ENCODE measurements at places on chromosomes 7 and 10.

- DNase-seq: no peak
Measured at GRCh38 chr10:79094412-79095175, 25.8 kb downstream of the ZMIZ1 start.

DNA sequence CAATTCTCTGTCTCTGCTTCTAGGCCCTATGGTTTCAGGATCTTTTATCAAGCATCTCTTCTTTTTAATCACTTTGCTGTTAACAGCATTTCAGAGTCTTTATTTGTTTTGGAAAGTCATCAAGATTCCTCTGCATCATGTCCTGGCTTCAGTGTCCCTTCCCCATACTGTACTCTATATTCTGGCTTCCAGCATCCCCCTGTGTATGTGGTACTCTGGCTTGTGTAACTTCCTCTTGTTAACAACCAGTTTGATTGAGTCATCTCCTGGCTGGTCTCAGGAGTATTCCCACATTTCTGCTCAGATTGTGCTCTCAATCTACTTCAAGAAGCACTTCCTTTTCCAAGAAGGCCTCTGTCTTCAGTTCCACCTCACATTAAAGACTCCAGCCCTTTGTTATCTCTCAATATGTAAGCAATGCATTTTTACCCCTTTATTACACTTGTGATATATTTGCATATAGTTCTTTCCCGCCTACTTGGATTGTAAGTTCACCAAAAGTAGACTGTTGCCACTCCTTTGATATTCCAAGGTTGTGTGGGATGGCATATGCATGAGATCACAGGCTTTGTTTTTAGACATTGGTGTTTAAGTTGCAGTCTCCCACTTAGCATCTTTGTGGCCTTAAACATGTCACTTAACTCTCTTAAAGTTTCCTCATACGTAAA is 15.1 kb upstream of the ATE1 start:
- no peak for DNase-seq

GRCh38 chr7:17743316-17743715 is 197.0 kb downstream of the SNX13 start:
- DNase-seq: no peak

GRCh38 chr10:89679986-89680385 is 21.4 kb upstream of the KIF20B start:
- no peak for DNase-seq

GRCh38 chr7:107228291-107228690 is 59.5 kb downstream of the HBP1 start:
- DNase-seq: no peak

DNA sequence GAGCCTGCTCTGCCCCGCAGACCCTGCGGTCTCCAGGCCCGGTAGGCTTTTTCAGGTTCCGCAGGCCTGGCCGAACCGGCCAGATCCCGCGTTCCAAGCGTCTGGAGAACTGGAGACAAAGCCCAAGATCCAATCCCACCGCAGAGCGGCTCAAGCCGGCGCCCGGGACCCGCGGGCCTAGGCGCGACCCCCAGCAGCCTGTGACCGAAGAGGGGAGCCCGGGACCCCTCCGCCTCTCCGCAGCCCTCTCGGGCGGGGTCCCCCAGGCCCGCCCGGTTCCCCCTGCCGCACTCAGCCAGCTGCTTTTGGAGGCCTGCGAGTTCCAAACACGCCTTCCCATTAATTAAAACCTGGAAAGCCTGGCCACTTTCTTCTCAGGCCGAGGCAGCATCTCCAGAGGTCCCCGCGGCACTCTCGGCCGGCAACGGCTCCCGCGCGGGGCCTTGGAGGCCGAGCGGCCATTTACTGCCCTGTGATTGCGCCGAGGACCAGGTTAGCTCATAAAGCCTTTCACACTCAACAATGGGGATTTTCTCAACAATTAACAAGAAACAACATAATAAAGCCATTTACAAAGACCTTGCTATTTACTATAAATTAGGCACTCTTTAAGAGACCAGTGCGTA is 16.7 kb downstream of the SKIDA1 start:
- no peak for DNase-seq

- peak; percentile 78 for DNase-seq
Measured at GRCh38 chr7:132398253-132398925, 177.9 kb downstream of the PLXNA4 start.

- DNase-seq: peak; percentile 17
Measured at GRCh38 chr7:99579956-99580777, 17.9 kb upstream of the TMEM225B start.

DNA sequence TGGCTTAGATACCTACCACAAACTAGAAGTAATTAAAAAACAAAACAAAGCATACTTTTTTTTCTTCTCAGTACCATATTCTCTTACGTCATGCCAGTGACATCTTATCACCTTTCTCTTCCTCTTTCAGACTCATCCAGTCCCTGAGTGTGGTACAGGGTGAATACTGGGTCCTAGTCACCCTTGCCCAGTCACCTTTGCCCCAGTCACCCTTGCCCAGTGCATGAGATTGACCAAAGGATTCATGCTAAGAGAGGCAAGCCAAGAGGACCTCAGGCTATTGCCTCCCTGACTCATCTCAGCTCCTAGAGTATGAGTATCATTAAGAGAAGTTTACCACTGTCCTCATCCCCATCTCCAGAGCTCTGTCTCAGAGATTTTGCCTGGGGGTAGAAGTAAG is 10.0 kb upstream of the TSPAN12 start:
- DNase-seq: no peak

- DNase-seq: no peak
Measured at GRCh38 chr10:62815381-62816075, 638 bp downstream of the EGR2 start.

- DNase-seq: no peak
Measured at GRCh38 chr10:35735412-35735811, 93.3 kb upstream of the FZD8 start.

- DNase-seq: no peak
Measured at GRCh38 chr7:12564996-12565764, 5.3 kb upstream of the SCIN start.

DNA sequence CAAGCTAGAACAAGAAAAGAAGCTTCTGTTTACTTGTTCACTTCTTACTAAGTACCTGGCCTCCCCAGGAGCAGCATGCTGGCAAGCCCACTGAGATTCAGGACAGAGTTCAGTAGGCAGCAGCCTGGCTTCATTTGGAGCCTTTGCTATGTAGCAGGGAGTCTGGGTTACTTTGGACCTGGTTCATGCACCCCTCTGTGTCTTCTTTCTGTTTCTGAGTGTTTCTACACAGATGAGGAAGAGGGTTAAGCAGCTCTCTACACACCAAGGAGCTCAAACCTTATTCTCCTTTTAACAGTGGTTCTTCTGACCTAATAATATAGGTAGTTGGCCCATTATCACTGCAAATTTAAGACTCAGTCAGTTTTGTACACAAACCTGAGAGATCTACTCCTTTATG is 152.9 kb downstream of the ARID5B start:
- DNase-seq: no peak

All from NCI-H524 treated with DMSO at 0.1 percent for 48 hours (cell line).